NB4 (cell line): ENCODE measurements at places on chromosomes 13 and 19.
A peak's percentile ranks its signal among the peaks of the same experiment; 100 is the strongest.

DNA sequence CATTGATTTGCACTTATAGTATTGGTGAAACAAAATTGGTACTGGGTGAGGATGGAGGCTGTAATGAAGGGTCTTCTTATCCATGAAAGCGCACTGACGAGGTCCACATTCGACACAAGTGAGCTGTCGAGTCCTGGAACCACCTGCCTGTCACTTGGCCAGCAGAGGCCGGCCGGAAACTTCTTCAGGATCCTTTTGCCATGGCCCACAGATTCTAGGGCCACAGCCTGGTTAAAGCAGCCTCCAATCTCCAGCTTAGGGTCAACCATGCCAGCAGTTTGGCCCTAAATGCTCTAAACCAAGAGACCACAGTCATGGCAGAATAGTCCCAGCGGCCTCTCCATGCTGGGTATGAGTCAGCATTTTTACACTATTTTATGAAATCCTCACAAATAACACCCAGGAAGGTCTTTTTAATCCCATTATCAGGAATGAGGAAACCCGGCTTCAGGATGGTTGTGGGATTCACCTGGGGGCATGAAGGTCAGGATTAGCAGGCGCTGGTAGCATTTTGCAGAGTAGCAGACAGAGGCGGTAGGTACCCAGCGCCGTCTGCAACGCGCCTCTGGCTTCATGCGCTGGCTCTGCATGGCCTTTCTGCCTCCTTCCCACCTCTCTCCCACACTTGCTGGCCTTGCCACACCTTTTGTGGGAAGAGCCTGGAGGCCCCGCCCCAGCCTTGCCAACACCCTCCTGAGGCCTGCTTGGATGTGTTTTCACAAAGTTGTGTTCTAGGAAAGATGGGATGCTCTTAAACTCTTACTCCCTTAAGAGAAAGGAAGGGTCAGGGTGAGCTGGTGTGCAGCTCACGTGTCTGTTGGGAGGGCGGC is 15.2 kb downstream of the GAS6 start:
- DNase-seq, result no peak

DNA sequence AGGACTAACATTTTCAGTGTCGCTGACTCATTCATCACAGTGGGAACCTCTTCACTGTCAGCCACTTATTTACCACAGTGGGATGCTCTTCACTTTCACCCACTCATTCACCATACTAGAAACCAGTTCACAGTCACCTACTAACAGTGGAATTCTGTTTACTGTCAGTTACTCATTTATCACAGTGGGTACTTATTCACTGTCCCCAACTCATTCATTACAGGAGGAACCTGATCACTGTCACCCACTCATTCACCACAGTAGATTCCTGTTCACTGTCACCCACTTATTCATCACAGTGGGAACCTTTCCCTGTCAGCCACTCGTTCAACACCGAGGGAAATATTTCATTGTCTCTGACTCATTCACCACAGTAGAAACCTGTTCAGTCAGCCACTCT is 10.1 kb upstream of the ZNF85 start:
- DNase-seq, result no peak

DNA sequence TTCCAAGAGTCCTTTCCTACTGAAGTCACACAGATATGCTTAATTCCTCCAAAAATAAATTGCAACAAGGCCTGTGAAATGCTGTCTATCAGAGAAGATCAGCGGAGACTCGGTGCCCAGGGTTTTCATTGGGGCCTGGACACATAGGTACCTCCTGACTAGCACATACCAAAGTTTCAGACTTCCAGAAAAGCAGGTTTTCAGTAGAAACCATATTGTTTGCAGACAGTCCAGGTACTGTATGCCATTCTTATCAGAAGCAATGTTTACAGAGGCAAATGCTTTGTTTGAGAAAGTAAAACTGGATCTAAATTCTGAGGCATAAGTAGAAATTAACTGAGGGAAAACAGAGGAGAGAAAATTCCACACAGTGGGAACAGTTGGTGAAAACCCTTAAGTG is 12.8 kb downstream of the ZNF229 start:
- DNase-seq, result no peak

DNA sequence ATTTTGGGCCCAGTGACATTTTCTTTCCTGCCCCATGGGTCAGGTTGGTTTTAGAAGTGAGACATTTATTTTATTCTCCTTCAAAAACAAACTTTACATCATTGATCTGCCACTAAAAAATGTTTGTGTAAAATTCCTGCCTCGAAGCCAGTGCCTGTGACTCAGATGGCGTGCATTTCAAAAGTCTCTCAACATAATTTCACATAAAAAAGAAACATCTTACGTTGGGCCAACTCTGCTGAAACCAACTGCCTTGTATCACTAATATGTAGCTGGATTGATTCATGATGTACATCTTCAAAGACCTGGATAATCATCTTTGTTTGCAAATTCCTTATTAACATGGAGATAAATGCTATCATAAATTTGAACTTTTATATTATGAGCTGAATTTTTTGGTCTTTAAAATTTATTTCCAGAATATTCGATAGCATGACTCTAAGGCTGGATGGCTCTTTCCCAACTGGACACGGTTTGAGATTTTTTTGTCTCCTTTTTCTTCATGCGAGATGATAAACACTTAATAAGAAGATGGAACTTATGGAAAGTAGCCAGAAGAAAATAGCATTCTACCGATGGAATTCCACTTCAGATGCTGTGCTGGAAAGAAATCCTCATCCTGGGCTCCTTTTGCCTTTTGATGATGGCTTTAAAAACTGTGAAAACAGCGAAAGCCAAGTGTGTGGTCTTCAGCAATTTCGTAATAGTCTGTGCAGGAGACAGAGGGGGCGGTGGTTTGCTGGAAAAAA is 420.5 kb downstream of the FGF9 start:
- DNase-seq, result no peak

DNA sequence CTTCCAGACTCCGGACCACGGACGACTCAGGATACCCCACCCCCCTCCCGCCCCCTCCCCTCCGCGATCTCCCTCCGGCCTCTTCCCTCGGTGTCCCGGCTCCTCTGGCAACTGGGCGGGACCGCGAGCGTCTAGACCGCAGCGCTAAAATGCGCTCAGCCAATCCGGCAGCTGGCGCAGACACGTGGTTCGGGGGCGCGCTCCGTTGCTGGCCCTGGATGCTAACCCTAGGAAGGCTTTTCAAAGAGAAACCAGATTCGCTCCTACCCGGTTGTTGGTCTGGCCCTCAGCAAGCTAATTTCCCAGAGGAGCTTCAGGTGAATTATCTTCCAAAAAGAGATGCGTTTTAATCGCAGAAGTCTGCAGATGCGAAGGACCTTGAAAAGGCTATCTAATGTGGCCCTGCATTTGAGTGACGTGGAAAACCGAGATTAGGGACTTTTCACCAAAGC is at the start of gene DZIP1:
Gene DZIP1 (minus strand): TSS at position 106 of the 452 bp plus-strand sequence. CDS start 2,677 bp downstream, outside the sequence.
- DNase-seq, result no peak

GRCh38 chr13:31159306-31159705 is 2.4 kb downstream of the HSPH1 start:
- DNase-seq, result no peak

DNA sequence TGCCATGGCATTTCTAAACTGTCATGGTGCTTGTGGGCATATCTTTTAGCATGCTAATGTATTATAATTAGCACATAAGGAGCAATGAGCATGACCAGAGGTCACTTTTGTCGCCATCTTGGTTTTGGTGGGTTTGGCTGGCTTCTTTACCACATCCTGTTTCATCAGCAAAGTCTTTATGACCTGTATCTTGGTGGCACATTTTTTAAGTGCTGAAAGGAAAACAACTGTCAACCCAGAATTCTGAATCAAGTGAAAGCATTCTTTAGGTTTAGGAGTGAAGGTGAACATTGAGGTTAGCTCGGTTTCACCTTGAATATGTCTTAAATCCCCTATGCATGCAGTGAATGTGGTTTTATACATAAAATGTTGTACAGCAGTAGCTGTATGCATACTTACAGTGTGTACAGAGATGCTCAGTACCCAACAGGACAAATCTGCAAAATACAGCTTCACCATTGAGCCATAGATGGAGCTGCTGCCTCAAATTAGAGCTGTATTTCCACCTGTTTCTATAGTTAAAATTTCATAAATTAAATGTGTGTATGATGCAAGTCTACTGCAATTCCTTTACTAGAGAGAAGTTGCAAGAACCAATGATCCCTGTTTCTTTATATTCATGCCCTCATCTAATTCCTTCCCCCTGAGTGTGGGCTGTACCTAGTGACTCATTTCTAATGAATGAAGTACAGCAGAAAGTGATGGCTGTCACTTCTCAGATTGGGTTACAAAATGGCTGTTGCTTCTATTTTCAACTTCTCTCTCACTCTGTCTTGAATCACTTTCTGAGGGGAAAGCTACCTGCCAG is 25.2 kb upstream of the IGSF23 start:
- DNase-seq, result peak; percentile 82

DNA sequence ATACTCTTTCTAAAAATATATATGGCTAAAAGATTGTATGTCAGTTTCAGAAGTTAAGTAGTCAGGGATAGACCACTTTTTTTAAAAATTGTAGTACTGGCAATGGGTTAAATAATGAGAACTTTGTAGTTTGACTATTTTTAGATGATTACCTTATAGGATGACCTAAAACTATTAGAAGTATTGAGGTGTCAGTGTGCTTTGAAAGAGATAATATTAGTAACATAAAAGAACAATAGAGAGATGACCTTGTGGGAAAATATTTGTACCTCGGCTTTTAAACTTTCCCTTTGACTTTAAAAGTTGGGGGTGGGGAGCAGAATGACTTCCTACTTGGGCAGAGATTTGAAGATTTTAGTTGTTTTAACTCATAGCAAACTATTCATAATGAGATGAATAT is 48.3 kb downstream of the SLAIN1 start:
- no peak for DNase-seq

GRCh38 chr13:27189192-27189591 is 17.6 kb upstream of the USP12 start:
- DNase-seq, result no peak
